AG04450 (cell line): ENCODE measurements at places on chromosomes 16 and 17.

DNA sequence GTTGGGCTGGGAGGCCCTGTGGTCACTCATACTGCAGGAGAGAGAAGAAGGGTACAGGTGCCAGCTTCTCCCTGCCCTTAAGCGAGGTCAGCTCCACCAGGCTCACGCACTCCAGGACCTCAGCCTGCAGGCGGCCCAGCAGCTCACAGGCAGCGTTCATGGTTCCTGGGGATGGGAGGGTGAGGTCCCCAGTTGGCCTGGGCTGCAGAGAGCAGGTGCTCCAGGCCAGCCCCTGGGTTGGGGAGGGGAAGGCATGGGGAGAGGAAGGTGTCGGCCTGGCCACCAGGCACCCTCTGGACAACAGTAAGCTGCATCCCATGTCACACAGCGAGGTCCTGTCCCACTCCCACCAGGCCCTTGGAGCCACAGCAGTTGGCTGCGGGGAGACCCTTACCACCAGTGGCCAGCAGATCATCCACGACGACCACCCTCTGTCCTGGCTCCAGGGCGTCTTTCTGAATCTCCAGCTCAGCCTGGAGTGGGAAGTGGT, 2.0 kb downstream of the APRT start:
- DNase-seq = no peak

- no peak for DNase-seq
Measured at GRCh38 chr17:8222380-8222629, 11.9 kb upstream of the AURKB start.

DNA sequence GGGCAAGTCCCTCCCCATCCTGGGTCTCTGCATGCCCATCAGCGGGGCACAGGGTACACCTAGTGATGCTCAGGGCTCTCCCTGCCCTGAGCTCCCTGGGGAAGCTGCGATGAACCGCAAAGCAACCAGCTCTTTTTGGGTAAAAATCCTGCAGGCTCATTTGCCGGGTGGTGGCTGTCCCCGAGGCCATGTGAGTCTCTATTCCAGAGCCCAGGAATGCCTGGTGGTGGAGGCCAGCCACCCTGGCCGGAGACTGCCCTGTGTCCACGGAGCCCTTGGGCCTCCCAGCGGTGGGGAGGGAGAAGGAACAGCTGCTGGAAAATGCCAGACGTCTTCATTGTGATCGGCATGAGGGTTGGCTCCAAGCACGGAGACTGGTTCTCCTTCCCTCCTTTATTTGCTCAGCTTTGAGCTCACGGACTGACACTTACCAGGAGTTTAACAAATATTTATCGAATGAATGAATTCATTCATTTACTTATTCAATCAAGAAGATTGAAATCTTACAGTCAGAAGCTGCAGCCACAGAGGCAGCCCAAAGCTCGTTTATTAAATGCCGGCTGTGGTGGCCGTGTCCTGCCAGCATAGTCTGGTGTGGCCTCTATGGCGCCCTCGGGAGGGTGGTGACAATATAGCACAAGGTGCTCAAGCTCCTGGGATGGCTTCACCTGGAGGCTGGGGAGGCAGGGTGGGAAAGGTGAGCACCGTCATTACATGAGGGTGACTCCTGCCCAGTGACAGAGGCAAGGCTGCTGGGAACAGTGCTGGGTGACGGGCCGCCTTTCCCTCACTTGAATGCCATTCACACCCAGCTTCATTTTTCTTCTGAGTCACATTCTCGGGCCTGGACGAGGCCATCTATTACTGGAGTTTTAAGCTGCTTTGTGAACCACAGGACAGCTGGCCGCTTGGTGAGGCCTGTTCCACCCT, 31.1 kb upstream of the JPH3 start:
- no peak for DNase-seq

DNA sequence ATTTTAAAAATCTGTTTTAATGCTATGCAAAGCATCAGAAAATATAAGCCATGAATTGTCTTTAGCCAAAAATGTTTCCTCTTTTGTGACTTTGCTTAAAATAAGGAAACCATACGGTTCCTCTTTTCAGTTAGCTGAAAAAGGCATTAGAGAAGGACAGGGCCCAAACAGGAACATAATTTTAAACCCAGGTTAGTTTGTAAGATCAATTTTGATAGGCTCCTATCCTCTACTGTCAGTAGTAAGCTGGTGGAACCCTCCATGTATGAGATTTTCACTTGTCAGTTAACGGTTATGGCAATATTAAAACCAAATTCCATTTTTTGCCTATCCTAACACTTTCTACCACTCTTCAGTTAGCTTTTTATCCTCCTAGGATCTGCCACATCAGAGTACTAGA, 4.3 kb downstream of the EVI2B start:
- no peak for DNase-seq

DNA sequence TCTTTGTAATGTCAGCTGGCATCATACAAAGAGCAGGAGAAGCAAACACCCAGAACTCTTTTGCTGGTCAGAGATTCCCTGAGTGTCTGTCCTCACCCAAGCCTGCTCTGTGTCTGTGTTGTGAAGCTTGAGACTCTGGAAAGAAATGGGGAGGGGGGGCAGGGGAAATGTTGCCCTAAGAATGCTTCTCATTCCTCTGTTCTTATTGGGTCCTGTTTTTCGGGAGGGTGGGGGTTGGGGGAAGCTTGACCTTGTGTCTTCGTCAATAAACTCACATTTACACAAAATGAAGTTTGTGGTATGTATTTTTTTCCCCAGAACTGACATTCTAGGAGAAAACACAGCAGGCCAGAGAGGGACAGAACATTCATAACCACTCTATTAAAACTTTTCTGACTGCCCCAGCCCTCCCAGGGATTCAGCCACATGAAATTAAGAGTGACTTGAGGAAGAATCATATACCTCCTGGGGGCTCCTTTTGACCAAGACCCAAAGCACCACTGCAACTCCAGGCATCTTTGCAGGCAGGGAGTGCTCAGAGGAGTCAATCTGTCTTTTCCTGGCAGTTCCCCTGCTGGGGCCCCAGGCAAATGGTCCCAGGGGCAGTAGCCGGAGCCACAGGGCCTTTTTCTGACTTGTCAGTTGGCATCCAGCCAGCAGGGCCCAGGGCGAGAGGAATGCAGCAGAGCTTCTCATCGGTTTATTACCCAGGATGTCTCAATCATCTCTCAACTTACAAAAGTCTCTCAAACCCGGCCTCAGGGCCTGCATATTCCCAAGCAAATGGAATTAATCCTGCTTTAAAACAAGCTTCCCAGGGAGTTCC, 5.1 kb upstream of the RASL10B start:
- peak; percentile 72 for DNase-seq

- DNase-seq = no peak
Measured at GRCh38 chr17:55783684-55784245, 32.9 kb downstream of the PCTP start.

DNA sequence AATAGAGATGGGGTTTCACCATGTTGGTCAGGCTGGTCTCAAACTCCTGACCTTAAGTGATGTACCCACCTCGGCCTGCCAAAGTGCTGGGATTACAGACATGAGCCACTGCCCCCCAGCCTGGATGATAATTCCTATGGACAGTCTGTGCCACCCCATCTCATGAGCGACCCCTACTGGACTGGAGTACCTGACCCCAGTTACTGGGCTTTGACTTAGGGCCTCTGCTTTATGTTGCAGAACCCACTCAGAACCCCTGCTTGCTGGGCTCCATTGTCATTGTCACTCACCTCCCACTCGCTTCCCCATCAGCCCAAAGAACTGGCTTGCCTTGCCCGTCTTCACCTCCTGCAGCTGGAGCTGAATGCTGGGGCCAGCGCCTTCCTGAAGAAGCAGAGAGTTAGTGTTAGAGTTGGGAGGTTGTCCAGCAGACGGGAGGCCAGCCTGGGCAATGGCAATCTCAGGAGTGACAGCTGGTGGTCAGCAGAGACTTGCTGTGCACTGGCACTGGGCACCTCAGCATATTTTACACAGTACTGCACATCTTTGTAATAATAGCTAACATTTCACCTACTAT, 4.0 kb downstream of the TAC4 start:
- no peak for DNase-seq

GRCh38 chr17:82127704-82128103, 29.7 kb upstream of the FASN start:
- no peak for DNase-seq

DNA sequence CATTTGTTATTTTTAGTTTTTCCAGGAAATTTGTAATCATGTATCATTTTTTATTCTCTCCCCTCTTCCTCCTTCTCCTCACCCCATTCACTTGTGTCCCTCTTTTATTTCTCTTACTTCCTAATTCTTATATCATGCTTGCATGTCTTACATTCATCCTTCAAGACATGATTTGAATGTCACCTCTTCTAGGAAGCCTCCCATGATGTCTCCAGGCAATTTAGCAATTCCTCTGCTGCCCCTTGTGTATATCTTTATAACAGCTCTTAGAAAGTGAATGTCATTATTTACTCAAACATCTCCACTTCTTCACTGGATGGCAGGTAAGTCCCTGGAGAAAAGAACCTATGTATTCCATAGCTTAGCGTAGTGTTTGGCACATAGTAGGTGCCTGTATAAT, 7.8 kb downstream of the HNF1B start:
- no peak for DNase-seq

- DNase-seq = no peak
Measured at GRCh38 chr16:3400446-3400778, 392 bp downstream of the ZSCAN32 start.

DNA sequence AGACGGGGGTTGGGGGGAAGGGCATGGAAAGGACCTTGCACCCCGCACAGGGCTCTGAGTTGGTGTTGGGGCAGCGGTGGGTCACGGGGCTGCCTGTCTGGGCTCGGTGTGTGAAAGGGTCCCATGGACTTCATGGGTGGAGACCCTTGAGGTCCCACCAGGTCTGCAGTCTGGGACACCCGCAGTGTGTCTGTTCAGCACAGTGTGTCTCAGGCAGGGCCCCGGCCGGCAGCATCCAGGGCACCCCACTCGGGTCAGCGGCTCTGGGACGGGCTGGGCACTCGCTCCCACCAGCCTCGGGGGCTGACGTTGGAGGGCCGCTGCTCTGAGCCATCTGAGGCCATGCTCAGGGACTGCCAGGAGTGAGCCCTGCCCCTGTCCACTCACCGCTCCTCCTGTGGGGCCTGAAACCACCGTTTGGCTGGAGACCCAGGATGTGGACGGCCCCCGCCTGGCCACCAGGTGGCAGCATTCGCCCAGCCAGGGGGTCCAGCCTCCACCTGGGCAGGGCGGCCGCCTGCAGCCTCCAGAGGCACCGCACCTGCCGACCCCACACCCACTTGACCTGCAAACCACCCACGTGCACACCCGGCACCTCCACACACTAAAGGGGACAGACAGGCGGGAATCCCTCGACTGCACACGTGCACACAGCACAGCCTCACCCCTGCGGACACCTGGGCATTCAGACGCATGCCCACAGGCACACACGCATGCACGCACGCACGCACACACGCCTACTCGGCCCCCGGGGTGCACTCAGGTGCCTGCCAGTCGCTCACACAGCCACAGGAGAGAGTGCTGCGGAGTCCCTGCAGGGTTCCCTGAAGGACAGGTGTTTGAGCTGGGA, 10.1 kb upstream of the ZFPM1 start:
- DNase-seq = peak; percentile 15

- DNase-seq = no peak
Measured at GRCh38 chr17:47806026-47806912, 15.3 kb downstream of the OSBPL7 start.

GRCh38 chr16:54926166-54926838, 4.4 kb upstream of the IRX5 start:
- no peak for DNase-seq

- no peak for DNase-seq
Measured at GRCh38 chr17:1730326-1731193, 6.1 kb downstream of the WDR81 start.

- DNase-seq = no peak
Measured at GRCh38 chr17:31433811-31434726, 42.6 kb downstream of the RAB11FIP4 start.

DNA sequence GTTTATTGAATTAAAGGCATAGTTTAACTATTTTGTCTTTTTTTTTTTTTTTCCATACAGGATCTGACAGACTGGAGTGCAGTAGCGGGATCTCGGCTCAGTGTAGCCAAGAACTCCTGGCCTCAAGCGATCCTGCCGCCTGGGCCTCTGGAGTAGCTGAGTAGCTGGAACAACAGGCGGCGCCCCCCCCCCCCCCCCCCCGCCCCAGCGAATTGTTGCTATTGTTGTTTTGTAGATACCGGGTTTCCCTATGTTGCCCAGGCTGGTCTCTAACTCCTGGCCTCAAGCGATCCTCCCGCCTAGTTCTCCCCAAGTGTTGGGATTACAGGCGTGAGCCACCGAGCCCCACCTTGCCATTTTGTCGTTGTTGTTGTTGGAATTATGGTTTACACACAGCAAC, 1.3 kb upstream of the CENPV start:
- DNase-seq = no peak

GRCh38 chr17:46817901-46818209, 637 bp downstream of the WNT3 start:
- no peak for DNase-seq

DNA sequence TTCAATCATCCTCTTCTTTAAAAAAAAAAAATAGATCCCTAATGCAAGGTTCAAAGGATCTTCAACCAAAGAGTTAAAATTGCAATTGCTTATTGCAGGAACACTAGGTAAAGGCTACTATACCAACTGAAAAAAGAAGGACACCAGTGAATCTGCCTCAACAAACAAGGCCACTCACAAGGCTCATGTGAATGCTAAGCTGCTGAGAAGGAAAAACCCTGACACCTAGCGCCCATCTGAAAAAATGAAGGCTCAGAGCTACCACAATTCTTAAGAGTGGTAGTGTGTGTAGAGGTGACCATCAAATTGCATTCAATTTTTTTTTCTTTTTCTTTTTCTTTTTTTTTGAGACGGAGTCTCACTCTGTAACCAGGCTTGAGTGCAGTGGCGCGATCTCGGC, 201.6 kb upstream of the C17orf78 start:
- DNase-seq = peak; percentile 10

GRCh38 chr16:48318630-48319029, 66.6 kb downstream of the SIAH1 start:
- no peak for DNase-seq

DNA sequence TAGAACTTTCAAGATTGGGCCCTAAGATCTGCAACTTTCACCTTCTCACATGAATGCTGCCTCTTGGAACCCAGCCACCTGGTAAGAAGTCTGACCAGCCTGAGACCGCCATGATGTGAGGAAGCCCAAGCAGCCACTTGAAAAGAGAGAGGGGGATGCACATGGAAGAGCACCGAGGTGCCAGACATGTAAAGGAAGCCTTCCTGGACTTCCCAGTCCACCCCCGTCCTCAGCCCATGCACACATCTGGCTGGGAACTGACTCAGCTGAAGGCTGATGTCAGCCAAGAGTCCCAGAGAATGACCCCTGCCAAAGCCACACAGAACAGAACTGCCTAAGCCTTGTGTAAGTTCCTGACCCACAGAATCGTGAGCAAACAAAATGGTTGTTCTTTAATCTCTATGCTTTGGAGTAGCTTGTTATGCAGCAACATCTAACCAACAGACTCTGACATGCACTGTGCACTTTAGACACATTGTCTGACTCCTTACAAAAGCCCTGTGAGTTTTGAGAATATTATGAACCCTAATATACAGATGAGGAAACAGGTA, 86.7 kb downstream of the RMI2 start:
- no peak for DNase-seq
